ENCODE measurements at places on chromosomes 3 and 15. TPM values are rescaled to one million over a fixed set of nuclear protein-coding genes. Genes with fewer than 3 reads are reported as not detected.

- no peaks in the 10 kb centered on the region for H3K4me1 ChIP-seq
- no peak overlapping the region for H3K27ac ChIP-seq
- DNase-seq = no peak
- no peak overlapping the region for H3K4me3 ChIP-seq
- no peaks in the 10 kb centered on the region for H3K27me3 ChIP-seq
- no peaks in the 10 kb centered on the region for H3K36me3 ChIP-seq
Observed at GRCh38 chr15:63111481-63111880, 10.2 kb upstream of the LACTB start.

- no peak overlapping the region for H3K27ac ChIP-seq
- H3K4me3 ChIP-seq = no peak overlapping the region
- DNase-seq = no peak
- H3K4me1 ChIP-seq = no peaks in the 10 kb centered on the region
- H3K36me3 ChIP-seq = no peaks in the 10 kb centered on the region
Observed at GRCh38 chr15:58452775-58453174, 21.0 kb downstream of the LIPC start.

GRCh38 chr3:155313300-155313699, 19.8 kb upstream of the STRIT1 start:
- H3K4me3 ChIP-seq = no peak overlapping the region
- no peak overlapping the region for H3K27ac ChIP-seq
- DNase-seq = no peak
- H3K4me1 ChIP-seq = no peaks in the 10 kb centered on the region
- H3K27me3 ChIP-seq = no peaks in the 10 kb centered on the region

DNA sequence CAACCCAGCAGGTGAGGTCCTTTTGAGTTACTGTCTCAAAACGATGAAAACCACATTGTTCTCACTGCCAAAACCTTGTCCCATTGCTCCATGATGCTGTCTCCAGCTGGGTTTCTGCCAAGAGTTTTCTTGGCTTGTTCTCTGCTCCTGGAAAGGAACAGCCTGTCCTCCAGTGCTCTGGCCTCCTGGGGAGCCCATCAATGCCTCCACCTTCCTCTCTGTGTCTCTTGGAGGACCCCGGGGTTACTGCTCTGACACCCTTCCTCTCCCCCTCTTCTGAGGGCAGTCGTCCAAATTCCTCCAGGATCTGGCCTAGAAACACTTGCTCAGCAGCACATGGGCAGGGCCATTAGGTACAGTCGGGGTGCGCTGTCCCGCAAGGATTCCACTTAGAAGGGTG, 63.9 kb upstream of the RGMA start:
- H3K4me1 ChIP-seq = peaks cover 3% of the 10 kb centered on the region
- no peaks in the 10 kb centered on the region for H3K36me3 ChIP-seq
- DNase-seq = peak; percentile 89
- no peak overlapping the region for H3K4me3 ChIP-seq

DNA sequence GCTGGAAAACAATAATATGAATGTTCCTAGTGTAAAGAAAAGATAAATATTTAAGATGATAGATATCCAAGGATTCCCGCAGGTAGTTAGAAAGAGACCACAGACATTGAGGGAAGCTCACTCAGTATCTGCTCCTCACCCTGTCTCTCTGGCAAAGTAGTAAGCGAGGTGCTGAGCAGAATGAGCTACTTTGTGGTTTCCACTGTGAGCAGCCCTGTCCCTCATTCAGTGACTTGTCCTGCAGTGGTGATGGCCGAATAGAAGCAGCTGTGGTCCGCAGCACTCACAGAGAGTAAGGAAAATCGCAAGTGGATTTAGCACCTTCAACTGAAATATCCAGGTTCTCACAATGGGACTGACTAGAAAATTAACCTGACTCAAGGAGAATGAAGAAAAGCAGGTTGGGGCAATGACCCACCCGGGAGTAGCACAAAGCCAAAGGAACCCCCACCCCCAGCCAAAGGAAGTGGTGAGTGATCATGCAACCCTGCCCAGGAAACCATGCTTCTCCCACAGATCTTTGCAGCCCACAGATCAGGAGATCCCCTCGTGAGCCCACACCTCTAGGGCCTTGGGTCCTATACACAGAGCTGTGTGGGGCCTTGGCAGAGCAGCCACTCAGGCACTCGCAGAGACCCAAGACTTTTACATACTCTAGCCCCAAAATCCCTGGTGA, 21.8 kb upstream of the SLC25A38 start:
- H3K4me1 ChIP-seq = no peaks in the 10 kb centered on the region
- no peaks in the 10 kb centered on the region for H3K27me3 ChIP-seq
- H3K27ac ChIP-seq = no peak overlapping the region
- no peak for DNase-seq
- H3K36me3 ChIP-seq = no peaks in the 10 kb centered on the region

THRB gene
- total RNA-seq = 39.6 TPM

DNA sequence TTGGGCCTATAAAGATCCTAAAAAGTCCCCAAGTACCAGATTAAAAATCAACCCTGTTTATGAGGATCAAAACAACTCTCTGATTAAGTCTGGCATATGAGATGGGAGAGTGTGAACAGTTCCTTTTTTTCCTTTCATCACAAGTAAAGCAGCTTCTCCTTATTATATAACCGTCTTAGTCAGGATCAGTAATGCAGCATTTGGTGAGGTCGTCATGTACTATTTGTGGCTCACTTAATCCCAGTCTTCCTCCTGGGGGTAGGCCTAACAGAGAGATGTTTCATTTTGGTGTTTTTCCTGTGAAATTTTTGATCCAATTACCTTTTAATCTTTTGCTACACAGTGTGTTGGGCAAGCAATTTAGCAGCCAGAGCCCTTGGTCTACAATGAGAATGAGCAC, 333.1 kb upstream of the KCNMB2 start:
- H3K27ac ChIP-seq = no peak overlapping the region
- no peaks in the 10 kb centered on the region for H3K4me1 ChIP-seq
- H3K36me3 ChIP-seq = no peaks in the 10 kb centered on the region
- no peak for DNase-seq

DNA sequence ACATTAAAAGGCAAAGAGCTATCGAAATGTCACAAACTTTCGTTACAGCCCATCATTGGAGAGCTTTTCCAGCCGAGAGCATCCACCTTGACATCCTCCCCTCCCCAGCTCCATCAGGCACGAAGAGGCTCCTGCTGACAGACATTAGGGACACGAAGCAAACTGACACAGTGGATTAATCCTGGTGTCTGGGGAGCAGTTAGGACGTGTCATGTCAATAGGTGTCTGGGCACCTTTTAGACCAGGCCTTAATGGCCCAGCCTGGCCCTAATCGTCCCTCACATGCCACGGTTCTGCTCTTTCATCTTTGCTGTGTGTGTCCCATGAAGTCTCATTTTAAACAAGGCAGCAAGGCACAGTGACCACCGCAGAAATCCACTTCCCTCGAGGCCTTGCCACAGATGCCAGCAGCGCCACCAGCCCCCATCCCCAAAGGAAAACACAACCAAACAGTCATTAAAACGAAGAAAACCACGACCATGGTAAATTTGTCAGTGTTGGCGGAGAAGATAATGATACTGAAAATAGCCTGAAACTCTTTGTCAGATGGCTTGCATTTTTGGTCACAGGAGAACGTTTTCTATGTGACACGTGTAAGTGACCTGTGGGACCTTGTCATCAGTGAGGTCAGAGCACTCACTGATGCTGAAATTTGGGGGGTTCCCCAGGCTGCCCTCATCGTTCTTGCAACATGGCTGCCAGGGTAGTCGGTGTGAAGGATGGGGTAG, 16.3 kb upstream of the PCSK6 start:
- H3K4me1 ChIP-seq = no peaks in the 10 kb centered on the region
- no peaks in the 10 kb centered on the region for H3K27me3 ChIP-seq
- no peak overlapping the region for H3K27ac ChIP-seq
- DNase-seq = no peak
- H3K36me3 ChIP-seq = no peaks in the 10 kb centered on the region

DNA sequence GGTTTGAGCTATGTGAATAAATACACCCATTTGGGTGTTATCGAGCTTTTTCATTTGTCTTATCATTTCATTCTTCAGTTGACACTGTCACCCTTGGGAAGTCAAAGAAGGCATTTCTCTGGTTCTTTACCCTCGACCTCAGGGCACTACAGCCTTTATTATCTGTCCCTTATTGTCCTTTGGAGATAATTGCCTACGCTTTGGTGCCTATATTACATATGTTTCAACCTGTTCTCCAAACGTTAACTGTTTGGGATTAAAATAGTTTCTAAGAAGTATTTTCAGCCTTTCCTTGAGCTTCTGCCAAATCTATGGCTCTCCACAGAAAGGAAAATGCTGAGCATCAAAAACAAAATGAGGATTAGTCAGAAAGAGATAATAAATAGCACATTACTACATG, 395.4 kb upstream of the ADAMTS9 start:
- DNase-seq = no peak
- no peaks in the 10 kb centered on the region for H3K36me3 ChIP-seq

- no peaks in the 10 kb centered on the region for H3K27me3 ChIP-seq
- no peak overlapping the region for H3K4me3 ChIP-seq
- H3K27ac ChIP-seq = no peak overlapping the region
- no peaks in the 10 kb centered on the region for H3K36me3 ChIP-seq
- DNase-seq = no peak
Observed at GRCh38 chr3:114823061-114823460, 324.0 kb downstream of the ZBTB20 start.

SPTBN5 gene
- total RNA-seq = 1.2 TPM

KCNAB1 gene
- total RNA-seq = 5.2 TPM

- no peak overlapping the region for H3K4me3 ChIP-seq
- no peak for DNase-seq
- no peaks in the 10 kb centered on the region for H3K4me1 ChIP-seq
- H3K27ac ChIP-seq = no peak overlapping the region
- no peaks in the 10 kb centered on the region for H3K36me3 ChIP-seq
Observed at GRCh38 chr15:71201477-71201876, 86.2 kb downstream of the THSD4 start.

CBLB gene
- total RNA-seq = 28.2 TPM

GRCh38 chr3:123258811-123259420, 57.2 kb downstream of the SEC22A start:
- H3K27ac ChIP-seq = no peak overlapping the region
- no peak for DNase-seq
- H3K36me3 ChIP-seq = no peaks in the 10 kb centered on the region
- no peaks in the 10 kb centered on the region for H3K27me3 ChIP-seq
- H3K4me3 ChIP-seq = no peak overlapping the region

RYR3 gene
- total RNA-seq = 0.41 TPM

DNA sequence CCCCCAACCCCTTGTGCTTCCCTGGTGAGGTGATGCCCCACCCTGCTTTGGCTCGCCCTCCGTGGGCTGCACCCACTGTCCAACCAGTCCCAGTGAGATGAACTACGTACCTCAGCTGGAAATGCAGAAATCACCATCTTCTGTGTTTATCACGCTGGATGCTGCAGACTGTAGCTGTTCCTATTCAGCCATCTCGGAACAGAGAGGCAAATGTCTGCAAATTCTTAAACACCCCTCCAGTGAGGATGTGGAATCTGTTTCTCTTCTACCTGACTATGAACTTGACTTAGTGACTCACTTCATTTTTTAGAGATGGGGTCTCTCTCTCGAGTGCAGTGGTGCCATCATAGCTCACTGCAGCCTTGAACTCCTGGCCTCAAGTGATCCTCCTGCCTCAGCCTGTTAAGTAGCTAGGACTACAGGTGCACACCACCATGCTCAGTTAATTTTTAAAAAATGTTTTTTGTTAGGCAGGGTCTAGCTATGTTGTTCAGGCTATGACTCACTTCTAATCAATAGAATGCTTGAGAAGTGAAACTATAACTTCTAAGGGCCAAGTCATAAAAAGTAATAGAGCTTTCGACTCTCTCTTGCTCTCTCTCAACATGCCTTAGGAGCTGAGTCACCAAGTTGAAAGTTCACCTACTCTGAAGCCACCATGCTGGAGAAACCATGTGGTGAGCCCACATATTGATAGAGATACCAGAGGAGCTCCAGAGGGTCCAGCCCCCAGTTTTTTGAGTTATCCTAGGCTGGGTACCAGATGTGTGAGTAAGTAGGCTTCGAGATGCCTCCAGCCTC, 11.5 kb upstream of the PARP14 start:
- H3K36me3 ChIP-seq = no peaks in the 10 kb centered on the region
- no peak overlapping the region for H3K27ac ChIP-seq
- H3K27me3 ChIP-seq = no peaks in the 10 kb centered on the region

TP63 gene
- 39.9 TPM for total RNA-seq

C3orf18 gene
- total RNA-seq = 11.0 TPM

FSTL1 gene
- 212 TPM for total RNA-seq

CPEB1 gene
- 1.7 TPM for total RNA-seq

- DNase-seq = no peak
- no peaks in the 10 kb centered on the region for H3K27me3 ChIP-seq
- no peak overlapping the region for H3K27ac ChIP-seq
- H3K36me3 ChIP-seq = no peaks in the 10 kb centered on the region
- no peak overlapping the region for H3K4me3 ChIP-seq
Observed at GRCh38 chr15:33565094-33565493, 254.3 kb downstream of the RYR3 start.

- no peaks in the 10 kb centered on the region for H3K27me3 ChIP-seq
- H3K27ac ChIP-seq = no peak overlapping the region
- H3K36me3 ChIP-seq = no peaks in the 10 kb centered on the region
- H3K4me1 ChIP-seq = no peaks in the 10 kb centered on the region
- no peak overlapping the region for H3K4me3 ChIP-seq
Observed at GRCh38 chr3:125556314-125556713, 36.3 kb upstream of the SNX4 start.

CDC25A gene
- 9.9 TPM for total RNA-seq

ADAMTS7 gene
- 7.8 TPM for total RNA-seq

DNA sequence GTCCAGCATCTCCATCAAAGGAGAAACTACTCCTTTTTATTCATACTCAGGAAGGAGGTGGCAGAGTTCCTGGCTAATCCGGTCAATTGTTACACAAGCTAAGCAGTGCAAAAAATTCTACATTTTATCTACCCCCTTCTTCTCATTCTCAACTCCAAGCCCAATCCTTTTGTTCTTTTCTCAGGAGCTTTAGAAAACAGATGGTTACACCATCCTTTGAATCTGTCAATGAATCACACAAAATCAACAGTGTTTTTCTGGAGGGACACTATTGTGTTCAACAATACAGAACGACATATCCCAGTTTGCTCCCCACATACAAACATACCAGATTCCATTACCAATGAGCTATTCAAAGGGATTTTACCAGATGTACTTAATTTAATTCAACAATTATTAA, 362.1 kb downstream of the MAGI1 start:
- no peaks in the 10 kb centered on the region for H3K27me3 ChIP-seq
- H3K27ac ChIP-seq = no peak overlapping the region
- H3K4me3 ChIP-seq = no peak overlapping the region
- no peaks in the 10 kb centered on the region for H3K4me1 ChIP-seq
- no peaks in the 10 kb centered on the region for H3K36me3 ChIP-seq

ZDHHC3 gene
- total RNA-seq = 91.7 TPM

DNA sequence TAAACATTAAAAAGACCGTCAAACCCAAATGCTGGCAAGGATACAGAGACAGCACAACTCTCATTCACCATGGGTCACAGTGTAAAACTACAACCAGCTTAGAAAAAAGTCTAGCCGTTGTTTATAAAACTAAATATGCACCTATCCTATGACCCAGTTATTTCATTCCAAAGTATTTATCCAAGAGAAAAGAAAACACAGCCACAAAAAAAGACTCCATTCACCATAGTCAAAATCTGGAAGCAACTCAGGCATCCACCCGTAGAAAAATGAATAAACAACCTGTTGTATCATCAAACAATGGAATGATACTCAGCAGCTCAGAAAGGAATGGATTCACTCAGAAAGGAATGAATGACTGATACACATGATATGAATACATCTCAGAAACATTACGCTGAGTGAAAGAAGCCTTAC, 28.6 kb downstream of the PLD1 start:
- H3K4me1 ChIP-seq = no peaks in the 10 kb centered on the region
- peaks cover 5% of the 10 kb centered on the region for H3K27me3 ChIP-seq
- no peak overlapping the region for H3K27ac ChIP-seq
- no peak overlapping the region for H3K4me3 ChIP-seq
- H3K36me3 ChIP-seq = no peaks in the 10 kb centered on the region
